Stimulated activated CD8-positive, alpha-beta memory T cell treated with anti-CD3 and anti-CD28 coated beads, Interleukin-12 subunit alpha, Interleukin-12 subunit beta, amount 100 ng/mL, for 1 hour (primary cell): ENCODE measurements at places on chromosomes 13 and 19.

DNA sequence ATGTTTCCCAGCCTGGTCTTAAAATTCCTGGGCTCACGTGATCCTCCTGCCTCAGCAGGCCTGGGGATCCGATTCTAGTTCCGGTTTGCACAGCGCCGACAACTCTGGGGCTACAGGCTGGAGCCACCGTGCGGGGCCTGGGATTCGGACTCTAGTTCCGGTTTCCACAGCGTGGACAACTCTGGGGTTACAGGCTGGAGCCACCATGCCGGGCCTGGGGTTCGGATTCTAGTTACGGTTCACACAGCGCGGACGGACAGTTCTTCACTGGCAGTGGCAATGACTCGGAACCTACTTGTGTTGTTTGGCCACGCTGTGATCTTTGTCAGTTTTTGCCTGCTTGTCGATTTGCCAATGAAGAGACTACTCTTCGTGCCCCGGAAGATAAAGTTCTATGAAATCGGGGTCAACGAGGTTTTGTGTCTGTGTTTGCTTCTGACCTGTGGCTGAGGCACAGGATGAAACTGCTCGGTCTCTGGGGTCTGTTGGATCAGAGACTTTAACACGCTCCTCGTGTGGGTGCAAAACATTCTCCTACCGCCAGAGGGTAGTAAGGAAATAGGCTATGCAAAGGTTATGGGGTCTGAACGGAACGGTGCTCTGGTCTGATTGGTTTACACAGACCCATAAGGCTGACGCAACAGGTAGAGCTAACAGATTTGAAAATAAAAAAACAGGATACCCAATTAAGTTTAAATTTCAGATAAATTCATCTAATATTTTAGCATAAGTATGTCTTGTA, 12.1 kb upstream of the ZSCAN1 start:
- DNase-seq = peak; percentile 4

DNA sequence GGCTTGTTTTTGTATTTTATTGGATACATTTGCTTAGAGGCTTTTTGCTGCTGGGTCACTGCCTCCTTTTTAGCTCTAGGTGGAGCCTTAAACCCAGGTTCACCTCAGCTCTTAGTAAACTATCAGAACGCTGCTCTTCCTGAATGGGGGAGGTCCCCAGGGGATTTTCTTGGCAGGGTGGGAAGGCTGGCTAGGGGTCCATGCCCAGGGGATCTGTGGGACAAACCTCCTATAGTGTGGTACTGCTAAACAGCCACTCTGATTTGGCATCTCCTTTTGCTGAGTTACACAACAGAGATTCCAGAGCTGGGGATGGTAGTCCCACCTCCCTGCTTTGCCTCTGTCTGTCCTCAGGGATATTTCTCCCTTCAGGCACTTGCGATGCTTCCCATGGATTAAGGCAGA, 204.9 kb downstream of the ZIC5 start:
- DNase-seq = no peak

GRCh38 chr13:32902874-32903273, 113.3 kb upstream of the KL start:
- DNase-seq = no peak

GRCh38 chr13:45303026-45303425, 38.0 kb downstream of the TPT1 start:
- DNase-seq = no peak

DNA sequence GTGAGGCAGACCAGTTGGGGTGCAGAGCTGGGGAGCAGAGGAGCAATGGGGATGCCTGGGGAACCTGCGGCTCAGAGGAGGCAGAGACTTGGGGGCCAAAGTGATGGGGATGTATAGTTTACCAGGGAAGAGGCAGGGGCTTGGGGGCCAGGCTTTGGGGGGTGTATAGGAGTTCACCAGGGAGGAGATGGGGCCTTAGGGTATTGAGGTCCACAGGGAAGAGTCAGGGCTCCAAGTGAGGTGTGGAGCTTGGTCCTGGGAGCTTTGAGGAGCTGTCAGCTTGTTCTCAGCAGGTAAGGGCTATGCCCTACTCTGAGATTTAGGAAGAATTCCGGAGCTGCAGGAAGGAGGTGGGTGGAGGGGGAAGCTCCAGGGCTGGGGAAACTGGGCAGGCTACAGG, 10.8 kb downstream of the TNFAIP8L1 start:
- DNase-seq = no peak

- DNase-seq = no peak
Measured at GRCh38 chr13:91115776-91116175, 231.7 kb upstream of the MIR17HG start.

- no peak for DNase-seq
Measured at GRCh38 chr13:48575031-48575430, 42.2 kb upstream of the RCBTB2 start.

DNA sequence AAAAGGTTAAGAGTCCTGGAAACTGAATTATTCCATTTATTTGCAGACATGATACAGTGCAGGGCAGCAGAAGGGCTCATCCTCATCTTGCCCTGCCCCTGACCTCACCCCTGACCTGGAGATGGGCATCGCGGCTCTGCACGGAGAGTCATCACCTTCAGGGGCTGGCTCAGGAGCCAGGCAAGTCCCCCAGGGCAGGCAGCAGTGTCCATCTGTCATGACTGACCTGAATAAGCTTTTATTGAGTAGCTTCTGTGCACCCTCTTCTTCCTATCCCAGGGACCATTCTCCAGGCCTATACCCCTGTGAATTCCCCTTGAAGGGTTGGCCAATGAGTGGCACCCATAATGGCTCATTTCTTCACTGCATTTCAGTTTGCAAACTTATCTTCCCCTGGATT, 484.2 kb downstream of the ZNF536 start:
- no peak for DNase-seq

DNA sequence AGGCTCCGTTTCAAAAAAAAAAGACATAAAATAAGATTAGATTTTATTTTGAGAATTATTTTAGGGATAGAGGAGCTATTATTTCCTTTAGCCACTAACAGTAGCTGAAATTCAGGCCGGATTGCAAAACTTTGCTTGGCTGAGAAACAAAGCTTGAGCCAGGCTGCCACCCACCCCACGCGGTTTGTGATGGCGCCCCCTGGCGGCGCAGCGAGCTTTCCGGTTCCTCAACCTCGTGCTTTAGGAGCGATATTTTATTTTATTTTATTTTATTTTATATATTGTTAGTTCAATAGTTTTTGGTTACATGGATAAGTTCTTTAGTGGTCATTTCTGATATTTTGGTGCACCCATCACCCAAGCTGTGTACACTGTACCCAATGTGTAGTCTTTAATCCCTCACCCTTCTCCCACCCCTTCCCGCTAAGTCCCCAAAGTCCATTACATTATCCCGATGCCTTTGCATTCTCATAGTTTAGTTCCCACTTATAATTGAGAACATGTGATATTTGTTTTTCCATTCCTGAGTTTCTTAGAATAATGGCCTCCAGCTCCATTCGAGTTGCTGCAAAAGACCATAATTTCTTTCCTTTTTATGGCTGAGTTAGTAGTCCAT, 19.8 kb upstream of the CEACAM4 start:
- DNase-seq = peak; percentile 20

- no peak for DNase-seq
Measured at GRCh38 chr19:18601875-18602274, 4.7 kb downstream of the CRLF1 start.

GRCh38 chr19:3618144-3618810, 8.3 kb downstream of the CACTIN start:
- DNase-seq = no peak
